ENCODE measurements at places on chromosomes 5 and 9. TPM values are rescaled to one million over a fixed set of nuclear protein-coding genes. Genes with fewer than 3 reads are reported as not detected.
A peak's percentile ranks its signal among the peaks of the same experiment; 100 is the strongest.

- H3K27me3 ChIP-seq, result peaks cover 46% of the 10 kb centered on the region
- no peak overlapping the region for H3K4me3 ChIP-seq
- no peaks in the 10 kb centered on the region for H3K36me3 ChIP-seq
- H3K27ac ChIP-seq, result no peak overlapping the region
- no peaks in the 10 kb centered on the region for H3K4me1 ChIP-seq
- no peak for DNase-seq
Measured at GRCh38 chr9:29211003-29211579, 1637.8 kb upstream of the C9orf72 start.

DNA sequence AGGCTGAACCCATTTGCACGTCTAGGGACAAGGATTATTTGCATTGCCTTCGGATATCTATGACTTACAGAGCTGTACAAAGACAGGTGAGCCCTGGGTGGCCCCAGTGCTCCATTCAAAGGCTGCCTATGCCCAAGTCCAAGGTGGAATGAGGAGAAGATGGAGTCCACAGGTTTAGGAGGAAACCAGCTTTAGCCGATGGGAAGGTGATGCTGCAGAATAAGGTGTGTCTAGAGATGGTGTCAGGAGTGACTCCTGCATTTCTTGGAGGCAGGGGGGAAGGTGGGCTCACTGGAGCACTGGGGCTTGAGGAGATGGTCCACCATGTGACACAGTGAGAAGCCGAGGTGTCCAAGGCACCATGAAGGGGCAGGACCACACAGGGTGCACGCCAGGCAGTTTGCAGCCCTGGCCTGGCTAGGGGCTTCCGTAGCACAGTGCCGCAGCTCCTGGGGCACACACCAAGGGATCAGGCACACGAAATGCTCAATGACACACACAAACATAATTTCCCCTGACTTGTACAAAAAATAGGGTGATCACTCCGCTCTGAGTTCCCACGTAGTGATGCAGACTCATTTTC lies 32.1 kb downstream of the SEMA4D start:
- H3K27ac ChIP-seq, result no peak overlapping the region
- no peaks in the 10 kb centered on the region for H3K36me3 ChIP-seq
- peaks cover 32% of the 10 kb centered on the region for H3K4me1 ChIP-seq
- no peak overlapping the region for H3K4me3 ChIP-seq
- no peaks in the 10 kb centered on the region for H3K27me3 ChIP-seq

- H3K36me3 ChIP-seq, result no peaks in the 10 kb centered on the region
- H3K4me3 ChIP-seq, result no peak overlapping the region
- peak overlapping the region; percentile 56 for H3K27ac ChIP-seq
- no peaks in the 10 kb centered on the region for H3K27me3 ChIP-seq
- peaks cover 28% of the 10 kb centered on the region for H3K4me1 ChIP-seq
Measured at GRCh38 chr5:157516626-157517325, 56.8 kb downstream of the NIPAL4 start.

- DNase-seq, result no peak
- H3K36me3 ChIP-seq, result no peaks in the 10 kb centered on the region
- H3K4me3 ChIP-seq, result no peak overlapping the region
- H3K4me1 ChIP-seq, result peaks cover 24% of the 10 kb centered on the region
- H3K27ac ChIP-seq, result no peak overlapping the region
- peaks cover 35% of the 10 kb centered on the region for H3K27me3 ChIP-seq
Measured at GRCh38 chr9:137050570-137050969, 3.3 kb downstream of the ENTPD2 start.

GRCh38 chr5:11311272-11311671 lies 550.2 kb upstream of the DAP start:
- H3K4me3 ChIP-seq, result no peak overlapping the region
- DNase-seq, result no peak
- no peaks in the 10 kb centered on the region for H3K27me3 ChIP-seq
- H3K36me3 ChIP-seq, result no peaks in the 10 kb centered on the region
- H3K27ac ChIP-seq, result no peak overlapping the region

The PHYHD1 gene
- total RNA-seq, result 33.2 TPM

The TMEM171 gene
- total RNA-seq, result not detected

GRCh38 chr5:132458226-132458560 lies 32.4 kb downstream of the IRF1 start:
- H3K4me1 ChIP-seq, result peaks cover 49% of the 10 kb centered on the region
- H3K27me3 ChIP-seq, result no peaks in the 10 kb centered on the region
- H3K36me3 ChIP-seq, result no peaks in the 10 kb centered on the region
- peak overlapping the region; percentile 85 for H3K27ac ChIP-seq

The PPP1R26 gene
- 4.2 TPM for total RNA-seq

GRCh38 chr5:40428126-40428525 lies 251.6 kb upstream of the PTGER4 start:
- H3K4me3 ChIP-seq, result no peak overlapping the region
- peak; percentile 55 for DNase-seq
- no peak overlapping the region for H3K27ac ChIP-seq
- no peaks in the 10 kb centered on the region for H3K27me3 ChIP-seq
- H3K36me3 ChIP-seq, result no peaks in the 10 kb centered on the region

GRCh38 chr5:115829913-115830312 lies 11.5 kb downstream of the ATG12 start:
- no peaks in the 10 kb centered on the region for H3K4me1 ChIP-seq
- no peaks in the 10 kb centered on the region for H3K27me3 ChIP-seq
- no peak overlapping the region for H3K4me3 ChIP-seq

The CANX gene
- 141 TPM for total RNA-seq

The DCTN4 gene
- 71.4 TPM for total RNA-seq
